ENCODE measurements at places on chromosomes 2 and 18.

- DNase-seq, result no peak
Measured at GRCh38 chr2:111061191-111061590, 59.5 kb upstream of the BCL2L11 start.

DNA sequence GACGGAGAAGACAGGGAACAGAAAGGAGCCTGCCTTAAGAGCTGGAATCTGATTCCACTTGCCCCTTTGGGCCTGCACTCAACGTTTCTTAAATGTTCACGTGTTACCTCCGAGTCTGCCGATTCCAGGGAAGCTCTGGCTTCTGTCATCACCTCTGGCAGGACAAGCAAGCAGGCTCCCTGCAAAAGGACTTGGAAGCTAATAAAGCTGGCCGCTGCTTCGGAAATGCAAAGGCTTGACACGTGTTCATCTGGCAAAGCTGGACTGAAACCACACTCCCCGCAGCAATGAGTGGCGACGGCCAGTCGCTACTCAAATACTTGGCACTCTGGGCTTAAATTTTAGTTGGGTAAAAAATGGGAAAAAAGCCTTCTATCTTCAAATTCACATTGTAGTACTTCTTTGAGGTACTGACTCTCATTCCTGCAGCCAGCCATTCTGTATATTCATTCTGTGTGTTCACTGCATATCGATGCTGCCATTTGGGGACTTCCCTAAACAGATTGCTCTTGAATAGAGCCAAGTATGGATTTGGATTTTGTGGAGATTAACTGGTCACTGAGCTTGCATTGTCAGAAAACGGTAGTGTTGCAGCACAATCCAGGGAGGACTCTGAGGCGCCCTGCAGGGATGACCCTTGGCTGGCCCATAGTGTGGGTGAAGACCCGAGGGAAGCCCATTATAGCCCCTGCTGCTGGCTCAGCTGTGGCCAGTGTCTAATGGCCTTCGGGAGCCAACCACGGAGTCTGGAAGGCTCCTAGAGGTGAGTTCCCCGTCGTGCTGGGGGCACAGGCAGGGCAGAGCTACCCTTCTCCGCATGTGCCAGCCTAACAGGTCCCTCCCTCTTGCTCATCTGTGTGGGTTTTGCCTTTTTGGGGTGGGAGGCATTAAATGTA, 231.5 kb downstream of the PRKCE start:
- peak; percentile 55 for DNase-seq

- no peak for DNase-seq
Measured at GRCh38 chr2:135202751-135203150, 150.7 kb downstream of the RAB3GAP1 start.

DNA sequence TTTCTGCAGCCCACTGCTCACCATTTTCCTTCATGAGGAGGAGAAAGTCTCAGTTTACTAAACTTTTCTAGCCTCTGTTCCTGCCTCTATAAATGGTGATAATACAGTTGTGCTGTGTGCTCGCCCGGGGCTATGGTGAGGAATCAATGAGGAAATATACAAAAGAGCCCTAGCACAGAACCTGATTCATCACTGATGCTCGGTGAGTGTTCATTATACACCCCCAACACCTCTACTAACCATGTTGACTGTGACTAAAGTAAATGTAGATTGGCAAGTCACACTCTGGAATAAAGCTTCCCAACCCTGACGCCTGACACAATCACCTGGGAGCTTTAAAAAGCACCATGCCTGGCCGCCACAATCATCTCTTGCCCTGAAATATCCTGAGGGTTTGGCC, 118.8 kb upstream of the CYP1B1 start:
- DNase-seq, result no peak

- DNase-seq, result peak; percentile 90
Measured at GRCh38 chr18:79485788-79486355, 90.1 kb downstream of the NFATC1 start.

DNA sequence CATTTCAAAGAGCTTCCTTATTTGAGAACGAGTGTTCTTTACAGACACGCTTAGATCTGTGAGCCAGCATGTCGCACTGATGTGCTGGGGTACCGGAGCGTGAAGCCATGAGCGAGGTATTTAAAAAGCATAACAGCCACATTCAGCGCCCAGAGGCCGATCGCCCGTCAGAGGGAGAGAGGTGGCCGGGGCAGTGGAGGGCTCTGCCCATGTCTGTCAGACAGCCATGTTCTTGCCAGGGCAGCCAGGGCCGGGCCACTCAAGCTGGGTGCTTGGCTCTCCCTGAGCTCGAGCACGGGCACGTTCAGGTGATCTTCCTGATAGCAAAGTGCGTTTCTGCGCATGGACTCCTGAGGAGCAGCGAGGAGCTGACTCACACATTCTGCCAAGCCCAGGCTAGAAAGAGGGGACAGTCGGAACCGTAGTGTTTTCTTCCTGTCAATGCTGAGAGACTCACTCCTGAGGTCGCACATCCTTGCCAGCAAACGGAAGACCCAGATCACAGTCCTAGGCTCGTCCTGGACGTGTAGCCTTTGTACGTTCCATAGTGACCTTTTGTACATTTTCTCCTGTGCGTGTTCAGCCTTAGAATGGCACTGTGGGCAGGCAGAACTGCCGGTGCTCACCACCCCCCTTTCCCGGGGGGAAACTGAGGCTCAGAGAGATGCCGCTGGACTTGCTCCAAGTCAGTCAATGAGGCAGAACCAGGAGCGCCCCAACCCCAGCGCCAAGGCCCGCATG, 100.7 kb downstream of the NFATC1 start:
- DNase-seq, result no peak

- DNase-seq, result no peak
Measured at GRCh38 chr2:237754182-237754581, 44.4 kb upstream of the RBM44 start.

- DNase-seq, result peak; percentile 33
Measured at GRCh38 chr18:987325-988186, 82.9 kb downstream of the ADCYAP1 start.

DNA sequence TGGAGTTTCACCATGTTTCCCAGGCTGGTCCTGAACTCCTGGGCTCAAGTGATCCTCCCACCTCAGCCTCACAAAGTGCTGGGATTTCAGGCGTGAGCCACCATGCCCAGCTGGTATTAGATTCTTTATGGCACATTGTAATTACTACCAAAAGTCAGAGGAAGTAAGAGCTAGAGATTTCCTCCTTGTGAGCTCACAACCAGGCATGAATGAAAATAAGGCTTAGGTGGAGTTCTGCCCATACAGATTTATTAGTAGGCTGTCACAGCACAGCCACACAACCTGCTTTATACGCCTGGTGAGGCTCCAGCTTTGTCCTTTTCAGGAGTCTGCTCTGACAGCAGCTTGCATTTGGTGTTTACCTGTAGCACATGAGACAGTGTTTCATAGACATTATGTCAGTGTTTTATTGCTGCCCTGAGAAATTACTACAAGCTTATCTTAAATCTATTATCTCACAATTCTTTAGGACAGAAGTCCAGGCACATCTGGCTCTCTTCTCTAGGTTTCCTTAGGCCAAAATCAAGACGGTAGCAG, 156.6 kb downstream of the TANC1 start:
- DNase-seq, result no peak

- peak; percentile 71 for DNase-seq
Measured at GRCh38 chr2:157898591-157898996, 22.5 kb upstream of the ACVR1 start.

DNA sequence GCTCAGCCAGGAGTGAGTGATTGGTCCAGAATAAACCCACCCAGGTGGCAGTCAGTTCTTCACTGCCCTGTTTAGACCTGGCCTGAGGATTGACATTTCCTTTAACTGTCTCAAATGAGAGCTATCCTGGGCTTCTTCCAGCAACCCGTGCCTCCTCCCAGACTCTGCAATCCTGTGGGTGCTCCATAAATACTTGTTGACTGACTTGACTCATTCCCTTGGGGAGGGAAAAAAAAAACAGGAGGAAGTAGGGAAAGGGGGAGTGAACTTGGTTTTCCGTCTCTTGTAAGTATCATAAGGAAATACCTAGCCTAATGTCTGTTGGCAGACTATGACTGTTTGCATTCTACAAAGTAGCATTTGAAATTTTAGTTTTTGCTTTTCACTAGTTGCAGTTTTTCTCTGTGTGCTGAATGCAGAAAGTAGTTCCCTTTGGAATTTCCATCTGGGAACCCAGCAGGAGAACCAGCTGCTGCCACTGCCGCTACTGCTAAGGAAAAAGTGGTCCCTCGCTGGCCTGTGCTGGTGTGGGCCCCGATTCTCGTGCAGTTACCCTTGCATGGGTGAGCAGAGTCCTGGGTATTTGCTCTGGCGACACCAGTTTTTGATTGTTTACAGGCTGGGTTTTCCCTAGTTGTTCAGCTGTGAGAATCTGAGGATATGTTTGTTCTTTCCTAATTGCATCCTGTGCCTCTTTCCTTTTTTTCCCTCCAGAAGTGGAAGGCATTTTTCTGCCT, 78.8 kb downstream of the TGOLN2 start:
- DNase-seq, result peak; percentile 97

DNA sequence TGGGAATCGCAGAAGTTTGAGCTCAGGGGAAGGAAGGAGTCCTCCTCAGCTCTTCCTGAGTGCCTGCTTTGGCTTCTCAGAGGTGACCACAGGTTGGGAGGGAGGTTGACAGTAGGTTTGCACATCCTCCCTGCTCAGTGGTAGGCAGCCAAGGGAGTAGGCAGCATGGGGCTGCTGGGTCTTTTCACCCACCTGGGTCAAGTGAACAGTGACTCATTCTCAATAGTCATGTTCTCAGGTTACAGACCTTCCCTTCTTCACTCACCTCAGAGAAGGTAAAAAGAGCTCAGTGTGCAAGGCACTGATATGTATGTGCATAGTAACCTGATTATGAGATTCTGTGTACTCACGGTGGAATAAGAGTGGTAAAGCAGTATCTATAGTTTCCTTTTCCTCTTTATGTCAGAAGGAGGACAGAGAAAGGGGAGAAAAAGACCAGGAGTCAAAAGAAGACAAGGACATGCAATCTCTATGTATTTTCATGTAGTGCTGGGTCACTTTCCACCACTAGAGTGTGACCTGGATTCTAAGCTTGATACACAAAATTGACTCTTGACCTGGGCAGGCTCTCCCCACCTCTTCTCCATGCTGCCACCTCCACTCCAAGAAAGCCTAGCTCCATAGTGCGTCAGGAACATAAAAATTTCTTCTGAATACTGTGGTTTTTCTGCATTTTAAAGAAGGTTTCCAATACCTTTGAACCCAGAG, 36.5 kb upstream of the ASNSD1 start:
- no peak for DNase-seq

DNA sequence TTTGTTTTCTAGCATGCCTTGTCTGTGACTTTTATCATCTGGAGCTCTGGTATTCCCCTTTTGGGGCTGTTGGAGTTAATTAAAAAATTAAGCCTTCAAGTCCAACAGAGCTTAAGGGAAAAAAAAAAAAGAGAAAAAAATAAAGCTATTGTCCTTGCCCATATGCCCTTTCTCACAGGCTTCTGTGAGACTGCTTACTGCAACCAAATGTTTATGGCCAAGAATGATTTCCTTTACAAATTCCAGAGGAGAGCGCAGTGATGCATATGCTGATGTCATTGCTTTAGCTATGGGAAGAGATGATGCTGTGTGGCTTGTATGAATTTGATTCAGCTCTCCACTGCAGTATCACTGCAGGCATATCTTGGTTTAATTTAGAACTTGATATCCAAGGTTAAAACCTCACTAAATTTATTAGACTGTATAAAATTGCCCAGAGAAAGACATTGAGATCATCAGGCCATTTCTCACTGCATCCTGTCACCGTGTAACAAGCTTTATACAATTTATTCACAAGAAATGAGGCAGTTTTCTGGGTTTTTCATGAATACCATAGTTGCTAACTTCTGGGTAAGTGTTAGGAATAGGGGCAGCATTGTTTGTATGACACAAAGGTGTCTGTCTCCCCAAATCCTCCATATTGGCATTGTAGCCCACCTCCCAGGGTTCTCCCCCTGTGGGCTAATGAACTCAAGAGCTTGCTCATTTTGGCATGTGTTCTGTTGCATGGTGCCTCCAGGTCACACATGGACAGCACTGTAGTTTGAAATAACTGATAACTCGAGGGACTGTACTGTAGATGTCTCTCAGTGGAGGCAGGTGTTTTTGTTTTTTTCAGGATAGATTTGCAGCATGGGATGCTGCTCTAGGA, 85.0 kb downstream of the TANC1 start:
- peak; percentile 82 for DNase-seq

- peak; percentile 68 for DNase-seq
Measured at GRCh38 chr2:160075171-160075570, 12.8 kb upstream of the PLA2R1 start.

DNA sequence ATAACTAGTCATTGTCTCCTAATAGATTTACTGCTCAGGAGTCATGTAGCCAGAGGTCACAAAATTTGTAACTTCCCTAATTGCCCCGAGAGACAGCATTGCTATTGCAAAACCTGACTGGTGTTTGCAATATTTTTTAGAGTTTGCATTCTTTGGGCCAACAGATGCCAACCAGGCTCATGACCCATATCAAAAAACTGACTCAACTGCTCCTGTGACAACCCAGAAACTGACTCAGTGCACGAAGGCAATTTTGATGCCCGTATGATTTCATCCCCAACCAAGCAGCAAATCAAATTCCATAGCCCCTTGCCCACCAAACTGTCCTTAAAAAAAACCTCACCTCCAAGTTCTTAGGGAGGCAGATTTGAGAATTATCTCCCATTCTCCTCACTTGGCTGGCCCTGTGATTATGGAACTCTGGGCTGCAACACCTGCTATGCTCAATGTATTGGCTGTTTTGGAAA, 951.3 kb downstream of the TSN start:
- DNase-seq, result no peak

DNA sequence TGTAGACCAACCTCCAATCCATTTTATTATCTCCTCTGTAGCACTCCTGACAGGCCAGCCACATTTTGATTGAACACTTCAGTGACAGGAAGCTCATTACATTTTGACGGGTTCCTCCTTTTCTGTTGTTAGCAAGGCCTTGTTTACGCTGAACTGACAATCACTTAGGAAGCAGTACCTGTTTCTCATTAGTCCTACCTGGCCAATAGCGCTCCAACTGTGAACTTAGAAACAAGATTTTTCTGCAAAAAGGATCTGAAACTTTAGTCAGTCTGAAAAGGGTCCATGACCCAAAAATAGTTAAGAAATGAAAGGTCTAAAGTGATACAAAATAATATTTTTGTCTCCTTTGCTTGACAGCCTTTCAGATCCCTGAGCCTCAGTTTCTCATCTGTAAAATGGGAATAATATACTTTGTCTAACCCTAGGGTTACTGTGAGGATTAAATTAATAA, 119.6 kb upstream of the MSTN start:
- DNase-seq, result no peak

GRCh38 chr2:162297925-162298552, 20.4 kb downstream of the IFIH1 start:
- DNase-seq, result peak; percentile 65

GRCh38 chr2:237627441-237628246, at the start of gene LRRFIP1:
TSS of gene LRRFIP1 (plus strand) at chr2:237627587. CDS start at chr2:237627645, 58 bp downstream.
- no peak for DNase-seq

- peak; percentile 91 for DNase-seq
Measured at GRCh38 chr2:215579809-215580208, 143.9 kb upstream of the FN1 start.
